Stomach (tissue), 19 donors: ENCODE measurements at places on chromosomes 4 and X. TPM values are rescaled to one million over a fixed set of nuclear protein-coding genes. Genes with fewer than 3 reads are reported as not detected.

The ABCG2 gene
- polyA plus RNA-seq: 0.25 TPM

GRCh38 chr4:166172619-166173018, 299.6 kb downstream of the TLL1 start:
- DNase-seq: no peak
- H3K4me3 ChIP-seq: no peak overlapping the region
- no peaks in the 10 kb centered on the region for H3K27me3 ChIP-seq
- H3K27ac ChIP-seq: no peak overlapping the region
- H3K4me1 ChIP-seq: no peaks in the 10 kb centered on the region

DNA sequence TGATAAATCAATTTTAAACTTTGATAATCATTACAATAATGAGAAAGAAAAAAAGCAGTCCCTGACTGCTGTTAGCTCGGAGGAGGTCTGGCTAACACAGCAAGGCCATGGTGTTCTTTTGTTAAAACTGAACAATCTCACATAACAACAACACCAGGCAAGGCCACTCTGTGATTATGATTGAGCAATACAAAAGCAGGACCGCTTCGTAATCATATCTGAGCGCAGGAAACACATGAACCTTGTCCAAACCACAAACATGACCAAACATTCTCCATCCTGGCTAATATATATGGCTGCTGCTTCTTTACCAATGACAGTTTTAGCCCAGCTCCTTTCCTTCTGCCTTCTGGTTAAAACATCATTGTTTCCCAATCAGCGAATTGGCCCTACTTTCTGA, 76.8 kb upstream of the DDX53 start:
- no peaks in the 10 kb centered on the region for H3K4me1 ChIP-seq
- H3K4me3 ChIP-seq: no peak overlapping the region
- DNase-seq: no peak
- H3K27me3 ChIP-seq: no peaks in the 10 kb centered on the region
- H3K27ac ChIP-seq: no peak overlapping the region

The RAP2C gene
- 13.2 TPM for polyA plus RNA-seq

- H3K4me1 ChIP-seq: no peaks in the 10 kb centered on the region
- no peak overlapping the region for H3K27ac ChIP-seq
- no peak for DNase-seq
These were observed 69.6 kb upstream of the MTNR1A start for GRCh38 chr4:186624951-186625350.
